ENCODE measurements at places on chromosomes 5 and 9.

DNA sequence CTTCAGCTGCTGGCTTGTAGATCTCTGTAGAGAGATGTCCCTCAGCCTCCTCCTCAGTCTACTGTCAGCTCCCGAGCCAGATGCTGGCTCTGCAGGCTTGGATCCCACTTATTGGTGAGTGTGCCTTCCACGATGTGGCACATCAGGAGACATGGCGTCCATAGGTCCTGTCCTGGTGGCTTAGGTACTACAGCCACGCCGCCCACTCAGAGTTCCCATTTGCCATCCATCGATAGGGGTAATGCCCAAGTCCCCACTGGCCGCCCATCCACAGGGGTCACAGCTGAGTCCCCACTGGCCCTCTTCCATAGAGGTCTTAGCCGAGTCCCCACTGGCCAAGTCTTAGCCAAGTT, 17.3 kb downstream of the EXOC3 start:
- DNase-seq, result no peak

GRCh38 chr9:126586236-126586635, 27.5 kb upstream of the LMX1B start:
- DNase-seq, result no peak

GRCh38 chr9:128404560-128404959, 16.1 kb upstream of the CERCAM start:
- DNase-seq, result no peak

GRCh38 chr9:131233556-131233955, 42.8 kb downstream of the FAM78A start:
- DNase-seq, result no peak

DNA sequence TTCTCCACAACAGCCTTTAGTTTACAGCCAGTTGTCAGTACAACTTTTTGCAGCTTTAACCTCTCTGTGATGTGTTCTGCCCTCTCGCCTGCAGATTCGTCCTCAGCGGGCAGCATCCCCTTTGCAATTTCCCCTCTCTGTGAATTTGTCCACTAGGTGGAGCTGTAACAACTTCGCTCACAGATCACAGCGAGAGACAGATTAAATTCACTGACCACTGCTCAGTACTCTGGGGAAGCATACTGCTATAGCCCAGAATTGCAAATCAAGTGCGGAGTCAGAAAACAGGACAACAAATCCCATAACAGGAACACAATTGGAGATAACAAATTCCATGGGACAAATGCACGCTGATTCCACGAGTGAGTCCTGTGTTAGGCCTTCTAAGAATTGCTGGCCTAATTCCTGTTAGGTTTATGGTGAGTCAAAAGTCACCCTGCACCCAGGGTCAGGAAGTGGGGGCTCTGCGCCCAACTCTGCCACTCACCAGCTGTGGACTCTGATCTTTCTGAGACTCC, 2124.9 kb downstream of the MAT2B start:
- DNase-seq, result peak; percentile 78

DNA sequence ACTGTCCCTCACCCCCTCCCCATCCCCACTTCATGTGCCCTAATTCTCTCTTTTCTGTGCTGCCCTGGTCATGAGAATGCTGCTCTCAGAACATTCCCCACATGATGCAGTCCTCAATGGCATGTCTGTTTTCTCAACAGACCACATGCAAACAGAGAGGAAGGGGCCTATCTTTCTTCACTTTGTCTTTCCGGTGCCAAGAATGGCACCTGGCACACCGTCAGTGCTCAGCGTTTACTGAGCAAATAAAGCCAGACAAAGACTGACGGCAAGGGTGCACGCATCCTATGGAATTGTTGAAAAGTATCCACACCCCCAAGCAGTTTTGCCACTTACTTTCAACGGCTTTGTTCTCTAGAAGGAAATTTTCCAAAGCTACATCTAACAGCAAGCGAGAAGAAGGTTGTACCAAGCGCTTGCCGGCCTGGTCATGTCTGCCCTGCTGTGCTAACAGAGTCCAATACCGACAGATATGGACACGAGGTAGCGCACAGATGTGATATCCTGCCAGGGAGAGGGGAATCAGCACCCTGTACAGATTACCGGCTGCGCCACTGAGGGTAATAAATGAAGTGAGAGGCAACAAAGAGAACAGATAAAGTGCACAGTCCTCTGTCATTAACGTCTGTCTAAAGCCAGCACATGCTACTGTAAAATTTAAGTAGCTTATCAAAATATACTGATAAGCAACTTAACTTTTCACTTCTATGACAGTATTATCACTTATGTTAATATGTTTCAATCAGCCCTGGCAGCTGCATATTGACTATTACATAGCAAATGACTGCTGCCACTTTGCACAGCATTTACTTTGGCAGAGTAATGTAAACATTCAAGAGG, 251.7 kb downstream of the DENND1A start:
- DNase-seq, result no peak

GRCh38 chr5:1078206-1078605, 33.7 kb downstream of the SLC12A7 start:
- no peak for DNase-seq
